ENCODE measurements at places on chromosomes 5 and 9. TPM values are rescaled to one million over a fixed set of nuclear protein-coding genes. Genes with fewer than 3 reads are reported as not detected.

The C9orf78 gene
- 70.7 TPM for polyA plus RNA-seq

The LCN1 gene
- polyA plus RNA-seq: not detected

The GRIN1 gene
- polyA plus RNA-seq: 0.26 TPM

The LCN9 gene
- polyA plus RNA-seq: not detected

The DNAJC25 gene
- polyA plus RNA-seq: 6.0 TPM

The LURAP1L gene
- 9.9 TPM for polyA plus RNA-seq

The LRRC19 gene
- not detected for polyA plus RNA-seq

The MRPS30 gene
- polyA plus RNA-seq: 15.6 TPM

The ALG2 gene
- polyA plus RNA-seq: 24.2 TPM

The LHX3 gene
- polyA plus RNA-seq: not detected

The FAM151B gene
- polyA plus RNA-seq: 0.78 TPM

The ARSI gene
- polyA plus RNA-seq: 0.98 TPM

The TSSK1B gene
- polyA plus RNA-seq: not detected

The SHROOM1 gene
- 7.1 TPM for polyA plus RNA-seq

The DPYSL3 gene
- polyA plus RNA-seq: 77.3 TPM

The IFNB1 gene
- polyA plus RNA-seq: not detected

The SLC6A7 gene
- not detected for polyA plus RNA-seq

The FIBCD1 gene
- polyA plus RNA-seq: 0.18 TPM

The EIF4EBP3 gene
- 32.4 TPM for polyA plus RNA-seq

The PCDHB13 gene
- 1.7 TPM for polyA plus RNA-seq

The HMCN2 gene
- 5.2 TPM for polyA plus RNA-seq

The NR2F1 gene
- 52.2 TPM for polyA plus RNA-seq

The GABRA6 gene
- polyA plus RNA-seq: not detected

The SH2D3C gene
- polyA plus RNA-seq: 29.7 TPM

The BTNL8 gene
- polyA plus RNA-seq: 0.34 TPM

The CEL gene
- 1.5 TPM for polyA plus RNA-seq

The CAMK2A gene
- 0.07 TPM for polyA plus RNA-seq

The ERAP2 gene
- 4.0 TPM for polyA plus RNA-seq

The SDHA gene
- polyA plus RNA-seq: 108 TPM

The CDH9 gene
- polyA plus RNA-seq: not detected

The FGF10 gene
- 63.3 TPM for polyA plus RNA-seq

The OMD gene
- polyA plus RNA-seq: 10.0 TPM

The FUT7 gene
- 0.10 TPM for polyA plus RNA-seq

The CDX1 gene
- not detected for polyA plus RNA-seq

The HEMGN gene
- polyA plus RNA-seq: 0.04 TPM

The ADAMTS19 gene
- 0.01 TPM for polyA plus RNA-seq

The GZMA gene
- 0.49 TPM for polyA plus RNA-seq

The TLN1 gene
- polyA plus RNA-seq: 201 TPM

The ADAMTS2 gene
- 14.6 TPM for polyA plus RNA-seq

The F12 gene
- 2.0 TPM for polyA plus RNA-seq

The FGF1 gene
- polyA plus RNA-seq: 2.5 TPM

The INSL4 gene
- polyA plus RNA-seq: not detected

The BHMT gene
- polyA plus RNA-seq: not detected

The DTWD2 gene
- polyA plus RNA-seq: 1.8 TPM

The BRD3OS gene
- 7.5 TPM for polyA plus RNA-seq

The SH3RF2 gene
- 3.3 TPM for polyA plus RNA-seq

The TTC1 gene
- polyA plus RNA-seq: 54.5 TPM

The FBN2 gene
- polyA plus RNA-seq: 0.11 TPM

The NKD2 gene
- polyA plus RNA-seq: 8.8 TPM

The HNRNPA0 gene
- polyA plus RNA-seq: 32.3 TPM

The IFNA6 gene
- not detected for polyA plus RNA-seq

The CCL27 gene
- polyA plus RNA-seq: not detected
